ENCODE measurements at places on chromosomes 3 and 15.

DNA sequence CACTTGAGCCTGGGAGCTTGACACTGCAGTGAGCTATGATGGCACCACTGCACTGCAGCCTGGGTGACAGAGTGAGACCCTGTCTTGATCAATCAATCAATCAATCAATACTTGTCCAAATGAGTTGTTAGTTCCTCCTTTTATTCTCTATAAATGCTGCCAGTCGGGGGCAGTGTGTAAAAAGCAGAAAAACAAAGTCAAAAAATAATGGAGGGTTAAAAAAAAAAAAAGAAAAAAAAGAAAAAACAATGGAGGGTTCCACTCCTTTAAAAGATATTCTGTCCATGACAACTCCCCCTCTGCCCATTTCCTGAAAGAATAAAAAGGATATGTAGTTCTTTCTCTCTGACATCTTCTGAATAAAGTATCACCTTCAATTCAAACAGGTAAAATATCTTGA, 1068.6 kb downstream of the FHIT start:
- no peak for DNase-seq

DNA sequence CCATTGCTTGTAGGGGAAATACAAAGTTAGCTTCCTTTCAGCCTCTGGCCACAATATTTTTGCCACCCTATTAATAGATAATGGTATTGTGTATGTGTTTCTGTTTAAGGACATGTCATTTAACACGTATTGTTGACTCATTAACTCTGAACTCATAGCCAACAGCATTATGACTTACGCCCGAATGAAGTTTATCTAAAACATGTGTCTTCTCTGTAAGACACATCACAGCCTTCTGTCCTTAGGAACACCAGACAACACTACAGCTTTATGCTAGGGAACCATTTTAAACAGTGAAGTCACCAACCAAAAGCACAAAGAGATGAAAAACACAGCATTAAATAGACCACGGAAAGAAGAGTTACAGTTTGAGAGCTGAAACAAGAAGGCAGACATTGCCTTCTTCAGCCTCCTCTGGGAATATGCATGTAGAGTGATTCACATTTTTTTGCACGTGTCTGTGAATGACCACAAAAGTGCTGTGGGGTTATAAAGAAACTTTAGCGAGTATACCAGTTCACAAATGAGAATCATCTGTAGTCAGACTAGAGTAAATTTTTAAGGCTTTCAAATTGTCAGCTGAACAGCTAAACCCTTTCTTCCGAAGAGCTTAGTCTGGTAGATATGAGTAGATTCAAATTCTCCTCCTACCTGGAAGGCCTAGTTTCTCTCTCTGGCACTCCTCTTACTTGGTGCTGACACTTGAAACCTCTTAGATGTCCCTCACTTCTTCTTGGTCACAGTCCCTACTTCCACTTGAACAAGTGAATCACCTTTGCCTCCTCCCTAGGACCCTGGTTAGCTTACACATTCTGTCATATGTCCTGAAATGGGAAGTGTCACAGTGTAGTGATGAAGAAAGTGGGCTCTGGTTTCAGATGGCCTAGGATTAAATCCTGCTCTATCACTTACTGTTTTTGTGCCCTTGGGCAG, 32.2 kb downstream of the MCTP2 start:
- no peak for DNase-seq

DNA sequence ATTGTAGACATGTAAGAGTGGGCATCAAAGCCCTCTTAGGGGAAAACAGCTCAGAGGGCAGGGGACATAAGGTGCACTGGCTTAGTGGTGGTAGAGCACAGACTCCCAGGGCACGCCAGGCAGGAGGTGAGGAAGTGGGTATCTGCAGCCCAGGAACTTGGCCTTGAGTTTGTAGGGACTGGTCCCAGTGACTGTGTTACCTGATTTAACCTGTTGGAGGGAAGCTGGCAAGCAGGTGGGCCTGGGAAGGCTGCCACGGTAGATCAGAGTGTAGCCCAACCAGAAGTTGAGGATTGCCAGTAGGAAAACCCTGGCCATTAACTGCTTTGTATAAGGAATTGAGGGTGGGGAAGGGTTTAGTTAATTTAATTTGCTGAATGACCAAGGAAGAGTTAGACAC, 417.5 kb upstream of the C2CD4B start:
- no peak for DNase-seq

DNA sequence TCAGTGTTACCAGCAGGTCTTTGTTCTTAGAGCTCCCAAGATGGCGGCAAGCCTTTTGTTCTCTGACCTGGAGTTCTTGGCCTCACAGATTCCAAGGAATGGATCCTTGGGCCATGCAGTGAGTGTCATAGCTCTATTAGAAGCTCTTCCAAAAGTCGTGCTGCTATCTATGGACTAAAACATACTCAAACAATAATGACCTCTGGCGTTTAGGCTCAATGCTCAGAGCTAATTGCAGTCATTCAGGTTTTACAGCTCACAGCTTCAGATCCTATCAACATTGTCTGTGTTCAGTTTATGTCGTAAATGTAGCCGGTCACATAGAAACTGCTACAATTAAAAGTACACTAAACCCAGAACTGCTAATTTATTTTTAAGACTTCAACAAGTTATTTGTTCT, 22.2 kb downstream of the CCRL2 start:
- DNase-seq, result no peak

DNA sequence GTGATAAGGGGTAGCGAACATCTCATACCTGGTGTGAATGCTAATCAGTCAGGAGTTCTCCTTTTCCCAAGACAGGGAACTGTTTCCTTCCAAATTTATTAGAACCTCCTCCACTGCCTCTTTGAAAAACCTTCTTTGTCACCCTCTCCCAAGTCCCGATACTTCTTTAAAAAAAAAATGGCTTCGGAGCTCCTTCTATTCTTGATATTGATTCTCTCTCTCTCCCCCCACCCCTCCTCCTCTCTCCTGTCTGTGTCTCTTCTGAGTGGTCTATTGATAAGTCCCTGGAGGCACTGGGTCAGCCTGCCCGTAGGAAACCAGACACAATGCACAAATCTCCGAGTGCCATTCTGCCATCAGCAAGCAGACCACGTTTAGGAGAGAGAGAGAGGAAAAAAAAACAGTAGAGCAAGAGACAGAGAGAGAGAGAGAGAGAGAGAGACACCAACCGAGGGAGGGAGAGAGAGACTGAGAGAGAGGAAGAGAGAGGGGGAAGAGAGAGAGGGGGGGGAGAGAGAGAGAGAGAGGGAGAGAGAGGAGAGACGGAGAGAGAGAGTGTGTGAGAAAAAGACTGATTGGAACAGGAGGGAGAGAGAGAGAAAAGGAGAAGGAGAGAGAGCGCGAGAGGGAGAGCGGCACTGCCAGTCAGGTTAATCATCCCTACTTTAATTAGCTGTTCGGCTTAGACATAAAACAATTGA, 160.9 kb downstream of the TIGIT start:
- no peak for DNase-seq

- DNase-seq, result no peak
These were observed 364.1 kb upstream of the CBLB start for GRCh38 chr3:106232956-106233355.

- no peak for DNase-seq
These were observed 32.2 kb upstream of the LACTB start for GRCh38 chr15:63089260-63090043.

- no peak for DNase-seq
These were observed 24.4 kb downstream of the PIK3CA start for GRCh38 chr3:179172546-179172945.

DNA sequence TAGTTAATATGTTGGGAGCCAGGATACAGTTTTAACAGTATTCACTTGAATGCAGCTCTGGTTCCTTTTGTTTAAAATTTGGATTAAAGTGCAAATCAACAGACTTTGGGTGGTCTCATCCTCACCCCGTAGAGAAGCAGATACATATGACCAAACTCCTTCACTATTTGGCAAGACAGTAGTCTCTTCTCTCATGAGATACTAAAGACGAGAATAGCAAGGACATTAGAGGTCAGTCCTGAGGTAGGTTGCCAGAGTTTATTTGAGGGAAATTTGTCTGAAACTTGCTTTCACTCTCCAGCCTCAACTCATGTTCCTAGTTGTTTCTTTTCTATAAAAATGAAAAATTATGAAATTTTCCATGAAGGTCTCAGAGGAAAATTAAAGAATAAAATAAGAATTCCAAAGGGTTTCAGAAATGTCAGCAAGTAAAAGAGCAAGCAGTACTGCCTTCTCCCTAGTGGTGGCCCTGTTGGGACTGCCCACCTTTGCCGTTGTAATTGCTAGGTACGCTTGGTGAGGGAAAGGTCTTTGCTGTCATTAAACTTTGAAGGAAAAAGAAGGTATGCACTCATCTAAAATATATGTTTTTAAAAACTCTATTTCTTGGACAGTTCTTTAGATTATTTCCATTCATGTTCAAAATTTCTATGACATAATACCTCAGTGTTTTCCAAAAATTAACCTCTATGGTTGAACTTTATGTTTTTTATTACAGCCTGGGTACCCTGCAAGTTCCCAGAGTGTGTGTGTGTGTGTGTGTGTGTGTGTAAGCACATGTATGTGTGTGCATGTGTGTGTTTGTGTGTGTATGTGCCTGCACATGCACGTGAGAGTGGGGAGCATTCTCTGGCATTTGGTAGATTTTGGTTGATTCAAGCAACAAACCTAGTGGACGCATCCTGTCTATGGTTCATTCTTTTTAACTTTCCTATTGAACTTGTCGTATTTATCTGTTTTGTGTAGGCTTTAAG, 111.4 kb downstream of the CMSS1 start:
- no peak for DNase-seq

GRCh38 chr3:50192124-50192523, 714 bp downstream of the GNAT1 start:
- no peak for DNase-seq

- no peak for DNase-seq
These were observed 10.5 kb downstream of the FBXL2 start for GRCh38 chr3:33287672-33288282.
